ENCODE measurements at places on chromosomes 1 and 21.

- no peak for DNase-seq
Observed at GRCh38 chr1:155005076-155006011, 2.7 kb downstream of the ZBTB7B start.

DNA sequence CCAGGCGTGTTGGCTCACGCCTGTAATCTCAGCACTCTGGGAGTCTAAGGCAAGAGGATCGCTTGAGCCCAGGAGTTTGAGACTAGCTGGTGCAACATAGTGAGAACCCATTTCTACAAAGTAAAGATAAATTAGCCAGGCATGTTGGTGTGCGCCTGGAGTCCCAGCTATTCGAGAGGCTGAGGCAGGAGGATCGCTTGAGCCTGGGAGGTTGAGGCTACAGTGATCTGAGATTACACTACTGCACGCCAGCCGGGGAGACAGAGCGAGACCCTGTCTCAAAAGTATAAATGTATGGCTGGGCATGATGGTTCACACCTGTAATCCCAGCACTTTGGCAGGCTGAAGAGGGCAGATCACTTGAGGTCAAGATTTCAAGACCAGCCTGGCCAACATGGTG is 51.5 kb upstream of the LBR start:
- DNase-seq, result no peak

- DNase-seq, result no peak
Observed at GRCh38 chr1:237164406-237165352, 122.7 kb downstream of the RYR2 start.

DNA sequence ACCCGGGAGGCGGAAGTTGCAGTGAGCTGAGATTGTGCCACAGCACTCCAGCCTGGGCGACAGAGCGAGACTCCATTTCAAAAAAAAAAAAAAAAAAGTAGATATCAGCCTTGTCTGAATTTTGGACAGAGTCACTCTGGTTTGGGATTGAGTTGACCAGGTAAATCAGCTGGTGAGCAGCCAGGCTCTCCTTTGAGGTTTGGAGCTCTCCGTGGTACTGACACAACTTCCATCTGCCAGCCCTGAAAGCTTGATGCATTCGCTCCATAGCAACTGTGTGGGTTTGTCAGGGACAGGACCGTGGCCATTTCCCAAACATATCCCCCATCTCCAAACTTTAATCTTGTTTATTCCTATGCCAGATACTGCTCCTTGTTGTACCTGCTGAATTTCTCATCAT is 155.2 kb downstream of the DMRTA2 start:
- peak; percentile 73 for DNase-seq

DNA sequence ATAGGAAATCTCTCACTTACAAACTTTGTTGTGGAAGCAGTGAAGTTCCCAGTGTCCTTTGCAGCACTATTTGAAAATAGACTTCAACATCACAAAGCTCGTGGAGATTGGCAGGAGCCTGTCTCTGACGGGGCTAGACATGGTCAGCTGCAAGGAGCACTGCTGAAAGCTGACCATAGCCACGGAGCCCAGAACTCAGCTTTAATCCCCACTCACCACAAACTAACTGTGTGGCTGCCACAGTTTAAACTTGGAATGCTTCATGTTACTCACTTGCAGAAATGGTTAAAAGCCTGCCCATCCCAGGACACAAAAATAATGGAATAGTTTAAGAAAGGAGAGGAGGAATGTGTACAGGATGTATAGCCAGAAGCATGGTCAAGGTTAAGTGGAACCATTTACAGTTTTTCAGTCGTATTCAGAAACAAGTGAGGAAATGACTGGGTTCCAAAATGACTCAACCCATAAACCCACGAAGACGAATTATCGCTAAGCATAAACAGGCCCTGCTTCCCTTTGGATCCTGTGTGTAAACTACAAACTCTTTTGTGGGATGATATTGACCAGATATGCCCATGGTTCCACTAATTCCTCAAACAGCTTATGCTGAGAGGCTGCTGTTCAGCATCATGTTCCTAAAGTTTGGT is 18.2 kb downstream of the DNALI1 start:
- DNase-seq, result no peak

- no peak for DNase-seq
Observed at GRCh38 chr1:23567996-23568607, 8.8 kb upstream of the ID3 start.

DNA sequence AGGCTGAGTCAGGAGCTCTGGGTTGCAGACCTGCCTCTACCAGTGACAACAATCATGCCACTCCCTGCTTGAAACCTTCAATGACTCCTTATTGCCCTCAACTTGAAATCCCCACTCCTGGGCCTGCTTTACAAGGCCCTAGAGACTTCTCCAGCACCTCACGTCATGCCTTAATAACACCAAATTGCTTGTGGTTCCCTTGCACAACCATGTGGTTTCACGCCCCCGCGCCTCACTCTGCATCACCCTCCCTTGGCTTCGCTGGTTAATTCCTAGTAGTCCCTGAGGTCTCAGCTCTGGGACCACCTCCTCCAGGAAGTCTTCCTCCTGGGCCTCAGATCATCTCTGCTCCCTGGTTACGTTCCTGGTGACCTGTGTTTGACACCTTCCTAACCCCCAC is 33.0 kb downstream of the EPHA2 start:
- peak; percentile 75 for DNase-seq

DNA sequence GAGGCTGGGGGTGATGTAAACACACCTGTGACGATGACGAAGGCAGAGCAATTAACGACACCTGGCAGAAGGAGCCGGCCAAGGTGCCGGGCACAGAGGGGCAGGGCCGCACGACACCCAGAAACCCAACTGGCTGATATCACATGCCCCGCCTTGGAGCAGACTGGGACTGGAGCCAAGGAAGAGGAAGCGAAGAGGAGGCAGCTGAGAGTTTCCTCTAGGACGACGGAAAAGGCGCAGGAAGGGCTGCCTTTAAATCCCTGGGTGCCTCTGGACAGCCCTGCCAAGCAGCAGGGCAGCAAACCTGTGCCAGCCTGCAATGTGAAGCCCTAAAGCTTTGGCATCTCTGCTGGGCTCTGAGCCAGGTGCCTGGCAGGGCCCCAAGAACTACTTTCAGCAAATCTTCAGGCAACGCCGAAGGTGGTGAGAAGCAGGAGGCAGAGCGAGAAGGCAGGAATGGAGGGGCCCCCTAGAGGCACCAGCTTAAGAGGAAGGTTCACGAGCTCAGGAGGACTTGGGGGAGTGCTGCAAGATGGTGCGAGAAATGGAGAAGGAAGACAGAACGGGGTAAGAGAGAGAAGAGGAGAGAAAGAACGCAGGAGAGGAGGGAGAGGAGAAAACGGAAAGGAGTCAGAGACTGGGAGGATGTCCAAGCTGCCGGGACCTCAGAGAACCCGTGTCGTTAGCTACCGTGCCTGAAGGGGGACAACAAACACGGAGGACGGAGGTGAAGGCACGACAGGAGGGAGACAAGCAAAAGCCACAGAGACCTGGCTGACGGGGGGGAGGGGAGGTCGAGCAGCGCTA is 25.3 kb upstream of the PEF1 start:
- peak; percentile 29 for DNase-seq

- no peak for DNase-seq
Observed at GRCh38 chr1:103283841-103284669, 175.7 kb upstream of the COL11A1 start.

- DNase-seq, result no peak
Observed at GRCh38 chr1:232425421-232425820, 204.5 kb downstream of the SIPA1L2 start.

DNA sequence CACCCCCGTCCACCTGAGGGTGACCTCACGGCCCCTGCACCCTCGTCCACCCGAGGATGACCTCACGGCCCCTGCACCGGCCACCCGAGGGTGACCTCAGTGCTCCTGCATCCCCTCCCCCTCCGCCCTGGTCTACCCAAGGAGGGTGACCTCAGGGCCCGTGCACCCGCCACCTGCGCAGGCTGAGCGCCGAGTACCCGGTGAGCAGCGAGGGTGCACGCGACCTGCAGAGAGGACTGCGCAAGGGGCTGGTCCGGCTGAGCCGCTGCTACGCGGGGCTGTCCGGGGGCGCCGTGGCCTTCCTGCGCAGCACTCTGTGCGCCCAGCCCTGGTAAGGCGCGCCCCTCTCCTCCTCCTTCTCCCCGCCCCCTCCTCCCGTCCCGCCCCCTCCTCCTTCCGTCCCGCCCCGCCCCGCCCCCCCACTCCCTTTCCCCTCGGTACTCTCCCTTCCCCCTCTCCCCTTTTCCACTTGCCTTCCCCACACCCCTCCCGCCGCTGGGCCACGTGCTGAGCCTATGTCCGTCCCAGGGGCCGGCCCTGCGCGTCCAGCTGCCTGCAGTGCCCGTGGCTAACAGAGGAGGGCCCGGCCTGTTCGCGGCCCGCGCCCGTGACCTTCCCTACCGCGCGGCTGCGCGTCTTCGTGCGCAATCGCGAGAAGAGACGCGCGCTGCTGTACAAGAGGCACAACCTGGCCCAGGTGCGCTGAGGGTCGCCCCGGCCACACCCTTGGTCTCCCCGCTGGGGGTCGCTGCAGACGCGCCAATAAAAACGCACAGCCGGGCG is 28.4 kb downstream of the TRIM11 start:
- DNase-seq, result peak; percentile 85

DNA sequence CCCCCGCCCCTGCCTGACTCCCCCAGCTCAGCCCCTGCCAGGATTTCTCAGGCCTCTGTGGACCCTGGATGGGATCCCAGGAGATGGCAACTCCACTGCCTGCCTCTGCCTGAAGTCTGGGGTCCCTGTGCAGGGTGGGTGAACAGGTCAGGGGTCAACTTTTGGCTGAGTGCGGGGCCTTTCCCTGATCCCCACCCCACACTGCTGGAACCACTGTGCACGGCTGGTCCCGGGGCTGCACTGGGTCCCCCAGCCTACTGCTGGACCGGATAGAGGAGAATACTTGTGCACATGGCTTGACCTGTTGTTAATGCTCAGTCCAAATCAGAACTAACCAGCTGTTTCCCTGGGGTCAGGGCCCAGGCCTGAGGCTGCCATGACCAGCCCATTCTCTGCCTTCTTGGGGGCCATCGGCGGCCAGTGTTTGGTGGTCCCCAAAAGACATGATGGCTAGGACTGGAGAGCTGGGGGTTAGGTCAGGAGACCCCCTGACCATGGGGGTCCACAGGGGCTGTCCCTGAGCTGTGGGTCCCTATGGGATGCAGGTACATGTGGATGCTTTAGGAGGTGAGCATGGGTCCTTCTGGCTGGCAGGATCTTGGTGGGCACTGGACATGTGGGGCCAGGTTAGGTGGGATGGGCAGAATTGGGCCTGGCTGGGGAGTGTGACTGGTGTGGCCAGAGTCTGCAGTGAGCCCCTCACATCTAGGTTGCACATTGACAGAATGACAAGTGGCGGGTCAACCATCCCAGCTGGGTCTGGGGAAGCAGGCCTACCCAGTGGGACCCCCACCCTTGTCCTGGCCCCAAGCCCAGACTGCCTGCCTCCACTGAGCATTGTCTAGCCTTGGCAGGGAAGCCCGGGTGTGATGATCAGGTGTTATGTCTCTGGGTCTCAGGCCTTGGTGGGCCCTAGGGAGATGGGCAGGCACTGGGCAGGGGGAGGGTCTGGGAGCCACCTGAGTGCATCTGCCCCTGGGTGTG is 19.0 kb upstream of the ZNF678 start:
- DNase-seq, result no peak

DNA sequence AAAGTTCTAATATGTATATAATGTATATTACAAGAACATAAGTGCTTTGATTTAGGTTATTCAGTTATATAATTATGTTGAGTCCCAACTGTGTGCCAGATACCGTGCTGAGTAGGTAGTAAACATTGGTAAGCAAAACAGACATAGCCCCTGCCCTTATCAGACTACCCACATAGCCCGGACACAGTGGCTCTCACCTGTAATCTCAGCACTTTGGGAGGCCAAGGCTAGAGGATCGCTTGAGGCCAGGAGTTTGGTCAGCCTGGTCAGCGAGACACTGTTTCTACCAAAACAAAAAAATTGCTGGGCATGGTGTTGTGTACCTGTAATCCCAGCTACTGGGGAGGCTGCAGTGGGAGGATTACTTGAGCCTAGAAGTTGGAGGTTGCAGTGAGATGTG is 30.7 kb downstream of the RNF11 start:
- DNase-seq, result no peak

DNA sequence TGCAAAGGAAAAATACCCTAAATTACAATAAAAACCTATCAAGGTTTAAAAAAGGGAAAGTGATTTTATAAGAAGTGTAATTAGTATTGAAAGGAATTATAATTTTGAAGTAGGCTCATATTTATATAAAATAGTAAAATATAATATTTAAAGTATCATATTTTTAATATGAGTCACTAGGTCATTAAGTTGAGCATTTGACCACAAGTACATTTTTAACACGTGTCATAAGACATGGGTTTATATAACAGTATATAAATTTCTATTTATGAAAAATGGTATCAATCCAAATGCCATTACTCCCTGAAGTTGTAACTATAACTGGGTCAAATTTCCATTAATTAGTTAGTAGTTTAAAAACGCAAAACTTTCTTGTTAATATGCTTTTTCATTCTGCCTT is 365.9 kb downstream of the COL11A1 start:
- no peak for DNase-seq

GRCh38 chr1:246295340-246295739 is 211.7 kb downstream of the SMYD3 start:
- DNase-seq, result no peak

GRCh38 chr1:194930132-194930531 is 1678.1 kb downstream of the KCNT2 start:
- no peak for DNase-seq

DNA sequence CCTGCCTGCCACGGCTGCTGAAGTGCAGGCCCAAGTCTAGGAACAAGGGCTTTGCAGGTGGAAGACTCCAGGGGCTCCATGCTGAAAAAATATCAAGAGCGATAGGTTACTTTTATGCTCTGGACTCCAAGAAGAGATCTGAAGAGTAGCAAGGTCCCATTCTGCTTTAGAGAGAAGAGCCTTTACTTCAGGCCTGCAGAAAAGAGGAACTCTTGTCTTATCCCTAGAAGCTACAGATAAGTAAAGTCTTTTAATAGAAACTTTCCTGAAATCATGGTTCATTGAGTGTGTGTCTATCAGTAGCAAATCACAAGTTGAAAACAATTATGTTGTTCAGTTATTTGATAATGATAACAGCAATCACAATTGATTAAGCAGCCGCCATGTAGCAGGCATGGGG is 113.3 kb downstream of the TNR start:
- DNase-seq, result peak; percentile 46

DNA sequence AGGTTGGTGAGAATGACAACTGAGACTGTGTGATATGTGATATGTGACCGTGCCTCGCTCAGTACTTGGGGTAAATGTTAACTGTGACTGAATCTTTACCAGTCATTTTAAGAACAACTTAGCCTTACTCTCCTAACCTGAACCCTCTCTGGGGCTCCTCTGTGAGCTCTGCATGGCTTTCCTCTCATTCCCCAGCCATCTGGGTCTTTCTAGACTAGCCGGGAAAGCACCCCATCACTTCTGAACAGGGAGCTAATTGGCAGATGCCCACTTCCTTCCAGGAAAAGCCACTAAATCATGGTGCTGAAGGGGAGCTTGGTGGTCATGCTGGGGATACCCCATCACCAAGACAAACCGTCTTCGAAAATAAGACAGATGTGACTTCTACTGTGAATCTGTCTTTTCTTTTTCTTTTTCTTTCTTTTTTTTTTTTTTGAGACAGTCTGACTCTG is 16.5 kb upstream of the FOXO6 start:
- no peak for DNase-seq

GRCh38 chr21:29697555-29698193 is 242.1 kb downstream of the GRIK1 start:
- peak; percentile 60 for DNase-seq

- peak; percentile 89 for DNase-seq
Observed at GRCh38 chr1:153494976-153495535, 34.6 kb upstream of the S100A7 start.

Measured in OCI-M1 (cell line).